ENCODE measurements at places on chromosomes 7 and 10.
A peak's percentile ranks its signal among the peaks of the same experiment; 100 is the strongest.

- no peak for DNase-seq
Measured at GRCh38 chr7:81887098-81888090, 117.5 kb upstream of the HGF start.

DNA sequence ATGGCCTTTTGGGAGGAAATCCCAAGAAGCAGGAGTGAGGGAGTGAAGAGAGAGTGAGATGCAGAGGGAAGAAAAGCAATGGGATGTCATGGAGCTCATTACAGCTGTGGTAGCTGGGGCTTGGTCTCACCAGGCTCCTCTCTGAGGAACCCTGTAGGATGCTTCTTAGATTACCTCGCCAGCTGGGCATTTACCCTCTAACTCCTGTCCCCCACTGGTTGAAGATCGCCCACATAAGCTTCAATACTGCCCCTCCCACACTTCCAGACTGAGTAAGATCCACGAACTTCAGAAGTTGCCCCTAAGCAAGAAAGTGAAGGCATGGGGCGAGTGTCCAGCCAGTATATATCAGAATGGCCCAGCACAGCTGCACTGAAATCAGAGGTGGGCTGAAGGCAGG, 58.1 kb upstream of the SLC35B4 start:
- no peak for DNase-seq

DNA sequence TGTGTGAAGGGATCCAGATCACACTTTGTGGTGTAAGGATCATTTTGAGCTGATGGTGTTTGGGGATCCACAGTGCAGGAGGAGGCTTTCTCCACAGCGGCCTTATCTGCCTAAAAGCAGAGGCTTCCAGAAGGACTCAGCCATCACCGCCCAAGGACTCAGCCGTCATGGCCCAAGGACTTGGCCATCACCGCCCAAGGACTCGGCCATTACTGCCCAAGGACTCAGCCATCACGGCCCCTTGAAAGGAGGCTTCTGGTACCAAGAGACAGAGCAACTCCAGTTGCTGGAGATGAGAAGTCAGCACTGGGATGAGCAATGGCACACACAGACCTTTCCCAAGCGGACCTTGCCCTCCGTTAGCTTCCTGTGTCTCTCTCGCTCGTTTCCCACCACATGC, 6.0 kb upstream of the CFAP46 start:
- DNase-seq = no peak

GRCh38 chr10:10164848-10165247, 852.8 kb upstream of the CELF2 start:
- DNase-seq = no peak

DNA sequence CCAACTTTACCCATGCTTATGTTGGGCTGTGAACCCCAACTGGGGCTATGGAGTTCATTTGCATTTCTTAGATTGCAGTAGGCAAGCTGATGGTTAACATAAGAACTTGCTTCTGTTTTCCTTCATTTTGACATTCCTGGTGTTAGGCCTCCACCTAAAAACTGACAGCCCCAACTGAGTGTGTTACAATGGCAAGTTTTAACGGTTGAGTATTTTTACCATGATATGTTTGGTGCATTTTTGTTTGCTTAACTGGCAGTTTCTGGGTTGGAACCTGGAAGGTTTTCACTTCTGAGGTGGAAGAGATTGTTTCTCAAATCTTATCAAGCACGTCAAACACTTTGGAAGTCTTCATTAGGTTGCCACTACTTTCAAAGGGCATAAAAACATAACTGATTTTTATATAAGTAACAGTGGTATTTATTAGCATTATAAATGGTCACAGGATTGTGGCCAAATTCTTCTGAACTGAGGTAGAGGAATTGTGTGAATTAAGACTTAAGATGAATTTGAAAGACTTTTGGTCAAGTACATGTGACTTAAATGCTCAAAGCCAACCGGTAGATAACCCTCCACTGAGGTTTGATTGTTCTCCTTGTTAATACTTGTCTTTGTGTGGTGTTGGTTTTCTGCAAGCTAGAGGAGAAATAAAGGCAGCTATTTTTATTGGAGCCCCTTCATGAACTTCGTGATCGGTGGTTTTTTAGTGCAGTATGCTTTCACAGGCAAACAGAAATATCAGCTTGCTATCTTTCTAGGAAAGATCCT, 2.8 kb downstream of the BMI1 start:
- no peak for DNase-seq

GRCh38 chr7:5276611-5277010, 6.1 kb upstream of the SLC29A4 start:
- DNase-seq = no peak

- DNase-seq = no peak
Measured at GRCh38 chr7:158430308-158431034, 157.2 kb downstream of the PTPRN2 start.

DNA sequence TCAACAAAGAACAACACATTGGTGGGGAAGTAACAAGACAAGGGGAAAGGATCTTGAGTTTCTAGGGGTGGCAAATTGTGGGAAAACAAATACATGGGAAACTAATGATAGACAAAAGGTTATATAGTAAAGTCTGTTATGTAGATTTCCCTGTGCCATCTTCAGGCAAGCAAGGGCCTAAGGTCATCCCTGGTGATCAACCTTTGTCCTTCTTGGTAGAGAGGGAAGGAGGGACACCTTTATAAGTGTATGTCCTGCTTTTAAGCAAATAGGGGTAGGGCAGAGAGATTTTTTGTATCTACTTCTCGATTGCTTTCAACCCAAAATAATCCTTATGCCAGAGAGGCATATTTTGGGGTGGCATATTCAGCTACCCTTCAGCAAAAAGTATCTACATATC, 11.8 kb upstream of the ACTA2 start:
- DNase-seq = no peak

GRCh38 chr7:87480386-87480785, 4.9 kb upstream of the ABCB4 start:
- no peak for DNase-seq

DNA sequence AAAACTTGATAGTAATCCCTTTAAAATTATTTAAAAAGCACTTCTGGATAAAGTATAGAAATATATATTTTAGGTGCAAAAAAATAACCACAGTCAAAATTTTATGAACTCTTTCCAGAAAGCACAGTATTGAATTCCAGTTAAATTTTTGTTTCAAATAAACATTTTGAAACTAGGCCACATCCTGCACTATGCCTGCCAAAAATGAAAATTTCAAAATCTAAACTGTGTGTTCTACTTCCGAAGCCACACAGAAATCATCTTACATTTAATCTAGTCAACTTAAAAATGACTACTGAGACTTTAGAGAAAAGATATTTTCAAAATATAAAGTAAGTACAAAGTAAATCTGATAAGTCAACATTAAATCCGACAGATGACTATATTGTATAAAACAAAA, 50.0 kb downstream of the MAGI2 start:
- DNase-seq = no peak

DNA sequence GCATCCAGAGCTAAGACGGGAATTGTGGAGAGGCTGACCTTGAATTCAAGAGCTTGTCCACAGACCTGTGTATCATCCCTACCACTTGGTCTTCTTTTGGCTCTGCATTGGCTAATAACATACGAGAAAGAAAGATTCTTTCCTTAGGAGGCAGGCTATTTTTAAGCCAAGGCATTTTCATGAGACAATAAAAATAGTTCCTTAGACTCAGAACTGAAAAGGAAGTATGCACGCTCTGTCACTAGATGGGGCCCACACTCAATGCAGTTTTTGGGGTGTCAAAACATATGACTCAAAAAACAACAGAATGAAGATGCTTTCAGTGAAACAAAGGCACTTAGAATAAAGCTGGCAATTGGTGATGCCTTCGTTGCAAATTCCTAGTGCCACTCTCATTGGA, 265.9 kb upstream of the DGKB start:
- no peak for DNase-seq

- DNase-seq = no peak
Measured at GRCh38 chr10:131947631-131948347, 33.9 kb downstream of the BNIP3 start.

GRCh38 chr7:90383422-90383821, 19.8 kb upstream of the CLDN12 start:
- DNase-seq = no peak

DNA sequence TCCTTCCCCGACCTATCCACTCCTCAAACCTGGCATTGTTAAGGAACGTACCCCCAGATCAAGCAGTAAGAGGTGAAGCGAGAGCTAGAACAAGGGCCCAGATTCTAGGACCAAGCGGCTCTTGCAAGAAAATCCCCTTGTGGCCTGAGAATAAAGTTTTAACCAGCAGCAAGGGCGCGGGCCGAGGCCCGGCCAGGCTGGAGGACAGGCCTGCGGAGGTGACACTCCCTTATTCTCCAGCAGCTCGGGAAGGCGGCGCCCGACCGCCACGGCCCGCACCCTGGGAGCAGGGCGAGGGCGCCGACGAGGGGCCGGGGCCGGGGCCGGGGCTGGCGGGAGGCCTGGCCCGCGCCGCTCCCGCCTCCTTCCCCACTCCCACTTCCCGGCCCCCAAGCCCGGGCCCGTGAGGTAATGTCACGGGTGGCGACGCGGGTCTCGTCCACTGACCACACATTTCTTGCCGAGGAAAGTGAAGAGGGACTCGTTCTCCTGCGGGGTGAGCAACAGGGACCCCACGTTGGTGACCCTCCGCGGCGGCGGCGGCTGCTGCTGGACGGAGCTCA, 551 bp downstream of the WASL start:
- peak; percentile 40 for DNase-seq

- DNase-seq = no peak
Measured at GRCh38 chr7:86911659-86912058, 147.8 kb downstream of the ELAPOR2 start.

DNA sequence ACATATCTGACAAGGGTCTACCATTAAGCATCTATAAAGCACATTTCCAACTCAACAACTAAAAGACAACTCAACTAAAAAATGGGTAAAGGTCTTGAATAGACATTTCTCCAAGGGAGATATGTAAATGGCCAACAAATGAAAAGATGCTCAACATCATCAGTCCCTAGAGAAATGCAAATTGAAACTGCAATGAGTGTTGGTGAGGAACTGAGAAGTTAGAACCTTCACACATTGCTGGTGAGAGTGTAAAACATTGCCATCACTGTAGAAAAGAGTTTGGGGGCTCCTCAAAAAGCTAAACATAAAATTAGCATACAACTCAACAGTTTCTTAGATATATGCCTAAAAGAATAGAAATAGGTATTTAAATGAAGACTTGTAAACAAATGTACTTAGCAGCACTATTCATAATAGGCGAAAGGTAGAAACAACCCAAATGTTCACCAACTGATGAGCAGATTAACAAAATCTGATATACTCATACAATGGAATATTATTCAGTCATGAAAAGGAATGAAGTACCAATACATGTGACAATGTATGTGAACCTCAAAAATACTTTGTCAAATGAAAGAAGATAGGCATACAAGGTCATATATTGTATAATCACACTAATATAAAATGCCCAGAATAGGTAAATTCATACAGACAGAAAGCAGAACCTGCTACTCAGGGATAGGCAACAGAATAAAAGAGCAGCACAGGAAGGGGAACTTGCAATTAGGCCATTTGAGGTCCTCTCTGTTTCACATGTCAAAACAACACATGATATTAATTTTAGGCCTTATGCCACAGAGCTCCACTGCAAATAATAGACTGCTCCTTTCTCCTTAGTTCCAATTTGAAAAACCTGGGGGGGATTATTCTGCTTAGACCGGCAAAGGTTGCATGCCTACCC, 10.6 kb upstream of the LRRC72 start:
- no peak for DNase-seq

DNA sequence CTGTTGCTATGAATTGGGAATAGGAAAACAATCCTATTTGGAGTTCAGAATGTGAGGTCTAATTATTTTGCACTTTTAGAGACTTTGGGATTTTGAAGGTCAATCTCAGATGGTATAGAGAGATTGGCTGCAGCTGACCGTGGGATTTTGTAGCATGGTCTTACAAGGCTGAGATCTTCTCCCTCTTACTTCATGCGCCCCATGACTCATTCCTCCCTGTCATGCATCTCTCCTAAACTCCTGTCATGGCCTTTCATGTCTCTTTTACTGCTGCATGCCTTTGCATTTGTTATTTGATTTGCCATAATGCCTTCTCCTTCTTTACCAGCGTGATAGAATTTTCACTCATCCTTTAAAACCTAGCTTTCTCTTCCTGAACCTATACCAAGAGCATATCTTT, 133.1 kb downstream of the BBS9 start:
- no peak for DNase-seq

DNA sequence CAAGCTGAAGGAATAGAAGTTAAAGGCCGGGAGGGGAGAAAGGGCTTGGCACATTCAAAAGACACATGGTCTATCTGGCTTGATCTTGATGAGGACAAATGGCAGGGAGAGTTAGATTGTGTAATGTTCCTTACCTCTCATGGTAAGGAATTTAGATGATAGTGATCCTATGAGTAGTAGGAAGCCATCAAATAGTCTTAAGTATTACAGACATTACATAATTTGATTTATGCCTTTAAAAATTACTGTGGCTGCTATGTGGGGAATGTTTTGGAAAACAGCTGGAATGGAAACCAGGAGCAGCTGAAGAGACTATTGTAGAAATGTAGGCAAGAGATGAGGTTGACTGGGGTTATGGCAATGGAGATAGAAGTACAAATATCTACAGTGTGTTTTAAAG, 351.3 kb upstream of the BMPER start:
- no peak for DNase-seq

GRCh38 chr7:14639801-14640200, 262.8 kb downstream of the DGKB start:
- DNase-seq = no peak

- no peak for DNase-seq
Measured at GRCh38 chr10:61391281-61391680, 61.9 kb downstream of the TMEM26 start.

GRCh38 chr7:78222001-78222751, 423.6 kb downstream of the PHTF2 start:
- DNase-seq = no peak

GRCh38 chr10:123398180-123398591, 244.0 kb downstream of the BUB3 start:
- no peak for DNase-seq

GRCh38 chr10:77030974-77031373, 606.6 kb downstream of the KCNMA1 start:
- no peak for DNase-seq

- DNase-seq = no peak
Measured at GRCh38 chr10:43256531-43257346, 10.1 kb downstream of the RASGEF1A start.

DNA sequence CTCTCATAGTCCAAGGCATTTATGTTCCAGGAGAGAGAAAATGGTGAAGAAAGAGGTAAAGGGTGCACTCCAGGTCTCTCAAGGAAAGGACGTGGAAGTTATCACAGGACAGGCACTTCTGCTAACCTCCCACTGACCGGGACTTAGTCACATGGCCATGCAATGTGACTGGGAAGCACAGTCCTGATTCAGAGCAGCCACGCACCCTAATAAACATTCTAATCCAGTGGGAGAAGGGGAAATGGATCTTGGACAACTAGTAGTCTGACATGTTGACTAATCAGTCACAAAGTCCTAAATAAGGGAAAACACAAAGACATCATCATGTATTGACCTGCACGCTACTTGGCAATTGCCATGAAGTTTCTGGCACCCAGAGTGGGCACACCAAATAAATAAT, 417.5 kb upstream of the ZMIZ1 start:
- no peak for DNase-seq

- DNase-seq = no peak
Measured at GRCh38 chr7:134395604-134396003, 63.3 kb downstream of the AKR1B1 start.

Measured in activated CD8-positive, alpha-beta T cell treated with anti-CD3 and anti-CD28 coated beads for 36 hours (primary cell).